ENCODE measurements at places on chromosomes 11 and 22. TPM values are rescaled to one million over a fixed set of nuclear protein-coding genes. Genes with fewer than 3 reads are reported as not detected.
A peak's percentile ranks its signal among the peaks of the same experiment; 100 is the strongest.

The CARD18 gene
- not detected for total RNA-seq

DNA sequence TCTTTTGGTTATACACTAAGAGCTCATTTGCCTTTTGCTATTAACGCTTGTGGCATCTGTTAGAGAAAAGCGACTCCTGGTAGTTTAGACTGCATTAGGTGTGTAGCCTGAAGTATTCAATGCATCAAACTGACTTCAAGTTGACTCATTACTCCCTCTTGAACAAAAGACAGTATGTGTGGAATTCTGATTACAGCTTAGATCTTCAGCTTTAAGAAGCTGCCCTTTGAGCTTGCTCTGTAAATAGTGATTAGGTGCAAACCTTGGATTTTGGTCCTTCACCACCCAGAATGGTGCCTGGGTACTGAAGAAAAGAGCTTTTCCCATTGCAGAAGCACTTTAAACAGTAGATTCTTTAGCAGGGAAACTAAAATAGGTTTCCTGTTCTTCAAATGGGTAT, 62.1 kb downstream of the FAT3 start:
- H3K27ac ChIP-seq = no peak overlapping the region
- H3K4me1 ChIP-seq = no peaks in the 10 kb centered on the region
- no peak for DNase-seq

The LRRC55 gene
- total RNA-seq = not detected

DNA sequence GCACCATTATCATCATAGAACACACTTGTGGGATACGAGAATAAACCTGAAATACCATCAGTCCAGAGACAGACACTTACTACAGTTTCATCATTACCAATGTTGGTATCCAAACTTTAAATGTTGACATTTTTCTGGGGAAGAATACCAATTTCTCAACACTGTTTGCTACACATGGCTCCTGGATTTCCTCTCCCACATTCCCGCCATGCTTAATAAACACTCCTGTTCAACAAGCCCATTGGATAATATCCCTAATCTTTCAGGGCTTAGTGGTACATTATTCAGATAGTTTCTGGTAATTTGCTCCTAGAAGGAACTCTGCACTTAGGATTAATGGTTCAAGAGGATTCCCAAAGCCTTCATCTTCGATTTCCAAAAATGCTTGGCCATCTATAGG, 48.2 kb downstream of the CSF2RB start:
- H3K4me3 ChIP-seq = no peak overlapping the region
- no peaks in the 10 kb centered on the region for H3K36me3 ChIP-seq
- no peaks in the 10 kb centered on the region for H3K4me1 ChIP-seq

DNA sequence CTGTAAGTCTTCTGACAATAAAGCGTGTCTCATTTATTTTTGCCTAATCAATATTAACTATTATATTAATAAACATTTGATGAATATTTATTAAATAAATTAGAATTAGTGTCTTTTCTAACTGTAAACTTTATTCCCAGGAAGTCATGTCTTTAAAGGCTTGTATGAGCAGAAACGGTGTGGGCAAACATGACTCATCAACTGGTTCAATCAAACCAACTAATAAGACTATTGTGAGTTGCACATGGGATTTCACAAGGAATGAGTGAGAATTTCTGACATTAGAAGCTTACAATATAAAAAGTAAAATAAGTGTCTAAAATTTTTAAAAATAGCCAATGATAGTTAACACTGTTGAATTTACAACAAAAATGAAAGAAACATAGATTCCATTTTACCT, 259.2 kb upstream of the CTSC start:
- DNase-seq = no peak
- no peaks in the 10 kb centered on the region for H3K36me3 ChIP-seq
- H3K4me1 ChIP-seq = no peaks in the 10 kb centered on the region
- H3K27ac ChIP-seq = no peak overlapping the region
- no peaks in the 10 kb centered on the region for H3K27me3 ChIP-seq

The CRYBA4 gene
- total RNA-seq = not detected

The CCDC116 gene
- 0.30 TPM for total RNA-seq

GRCh38 chr11:77090046-77090372, 12.6 kb upstream of the OMP start:
- peaks cover 62% of the 10 kb centered on the region for H3K4me1 ChIP-seq
- no peak overlapping the region for H3K27ac ChIP-seq
- H3K4me3 ChIP-seq = no peak overlapping the region
- no peak for DNase-seq
- no peaks in the 10 kb centered on the region for H3K27me3 ChIP-seq

- H3K4me1 ChIP-seq = peaks cover 8% of the 10 kb centered on the region
- no peak for DNase-seq
- H3K4me3 ChIP-seq = no peak overlapping the region
- H3K27ac ChIP-seq = no peak overlapping the region
- no peaks in the 10 kb centered on the region for H3K36me3 ChIP-seq
- H3K27me3 ChIP-seq = no peaks in the 10 kb centered on the region
Observed at GRCh38 chr11:69682681-69683326, 7.7 kb upstream of the LTO1 start.

The GLYATL2 gene
- 3.3 TPM for total RNA-seq

DNA sequence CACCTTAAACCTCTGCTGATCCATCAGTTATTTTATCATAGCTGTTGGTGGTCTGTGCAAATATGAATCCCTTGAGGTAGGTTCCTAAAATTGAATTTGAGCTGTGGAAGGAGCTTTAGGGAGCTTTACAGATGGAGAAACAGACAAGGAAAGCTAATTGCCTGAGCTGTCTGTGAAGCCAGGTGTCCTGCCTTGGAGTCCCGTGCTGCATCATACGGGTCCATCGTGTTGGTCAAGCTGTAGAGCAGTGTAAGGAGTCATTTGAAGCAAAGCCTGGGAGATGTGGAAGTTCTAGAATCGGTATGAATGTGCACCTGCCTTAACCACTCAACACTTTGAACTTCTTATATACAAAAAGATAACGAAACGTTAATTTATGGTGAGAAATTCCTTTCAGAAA, 1.0 kb downstream of the POLA2 start:
- H3K27ac ChIP-seq = peak overlapping the region; percentile 94
- H3K4me3 ChIP-seq = peak overlapping the region; percentile 76
- H3K27me3 ChIP-seq = no peaks in the 10 kb centered on the region
- no peak for DNase-seq
- H3K36me3 ChIP-seq = no peaks in the 10 kb centered on the region

- no peaks in the 10 kb centered on the region for H3K36me3 ChIP-seq
- no peaks in the 10 kb centered on the region for H3K4me1 ChIP-seq
- peak overlapping the region; percentile 77 for H3K4me3 ChIP-seq
- H3K27ac ChIP-seq = peak overlapping the region; percentile 79
Observed at GRCh38 chr22:29580200-29580810, 608 bp downstream of the NIPSNAP1 start.
